ENCODE measurements at places on chromosomes 4 and X.

DNA sequence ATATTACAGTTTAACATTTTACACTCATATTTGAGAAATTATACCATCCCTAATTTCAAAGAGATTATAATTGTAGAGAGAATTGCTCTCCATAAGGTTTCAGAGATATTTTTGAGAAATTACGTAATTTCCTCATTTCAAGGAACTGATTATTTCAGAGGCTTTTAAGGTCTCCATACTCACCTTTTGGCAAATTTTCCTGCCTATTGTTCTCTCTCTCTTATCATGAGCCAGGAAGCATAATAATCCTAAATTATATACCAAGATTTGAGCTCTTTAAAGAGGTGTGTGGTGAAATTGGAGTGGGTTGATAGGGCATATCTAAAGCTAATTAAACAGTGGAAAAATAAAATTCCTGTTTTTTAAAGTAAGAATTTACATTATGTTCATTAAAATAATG lies 248.9 kb upstream of the FTHL17 start:
- no peak for DNase-seq

GRCh38 chrX:107710617-107711391 lies 64.8 kb downstream of the TSC22D3 start:
- DNase-seq, result peak; percentile 52

GRCh38 chr4:123955167-123955800 lies 558.7 kb downstream of the SPRY1 start:
- DNase-seq, result no peak

GRCh38 chr4:44651425-44651824 lies at the start of gene YIPF7:
Gene YIPF7, minus strand, starts transcription at chr4:44651625. Its CDS starts 1,525 bp downstream, at chr4:44650100.
- DNase-seq, result no peak

- no peak for DNase-seq
Observed at GRCh38 chrX:65451663-65452062, 82.9 kb downstream of the LAS1L start.

Measured in T-cell (primary cell).